ENCODE measurements at places on chromosomes 5 and 9. TPM values are rescaled to one million over a fixed set of nuclear protein-coding genes. Genes with fewer than 3 reads are reported as not detected.

The C9orf153 gene
- total RNA-seq, result 0.25 TPM

The NTNG2 gene
- 5.2 TPM for total RNA-seq

The GRXCR2 gene
- total RNA-seq, result not detected

The KIF24 gene
- total RNA-seq, result 7.8 TPM

The SLC6A19 gene
- total RNA-seq, result not detected

The F2RL1 gene
- total RNA-seq, result 0.07 TPM

The FAM221B gene
- not detected for total RNA-seq
